Left colon (tissue), 2 donors: ENCODE measurements at places on chromosomes 16 and 17. TPM values are rescaled to one million over a fixed set of nuclear protein-coding genes. Genes with fewer than 3 reads are reported as not detected.
A peak's percentile ranks its signal among the peaks of the same experiment; 100 is the strongest.

- DNase-seq, result peak; percentile 38
These were observed 153.8 kb downstream of the SNX11 start for GRCh38 chr17:48261297-48261880.

DNA sequence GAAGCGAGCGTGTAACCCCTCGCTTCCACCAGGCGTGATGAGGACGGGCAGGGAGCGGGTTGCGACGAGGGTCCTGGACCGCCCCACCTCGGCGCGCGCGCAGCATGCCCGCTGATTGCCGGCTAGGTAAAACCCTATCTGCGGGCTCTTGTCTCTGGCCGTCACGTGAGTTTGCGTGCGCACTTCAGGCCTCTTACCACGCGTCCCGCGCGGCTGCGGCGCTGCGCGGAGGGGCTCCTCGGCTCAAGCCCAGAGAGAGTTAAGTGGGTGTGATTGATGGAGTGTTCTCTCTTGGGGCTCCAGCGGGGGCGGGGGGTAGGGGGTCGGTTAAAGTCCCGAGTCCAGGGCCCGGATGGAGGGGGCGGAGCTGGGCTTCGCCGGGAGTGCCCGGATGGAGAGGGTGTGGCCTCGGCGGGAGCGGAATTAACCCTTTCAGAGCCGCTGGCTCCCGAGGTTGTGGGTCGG lies 7.9 kb downstream of the KDM6B start:
- DNase-seq, result peak; percentile 91

DNA sequence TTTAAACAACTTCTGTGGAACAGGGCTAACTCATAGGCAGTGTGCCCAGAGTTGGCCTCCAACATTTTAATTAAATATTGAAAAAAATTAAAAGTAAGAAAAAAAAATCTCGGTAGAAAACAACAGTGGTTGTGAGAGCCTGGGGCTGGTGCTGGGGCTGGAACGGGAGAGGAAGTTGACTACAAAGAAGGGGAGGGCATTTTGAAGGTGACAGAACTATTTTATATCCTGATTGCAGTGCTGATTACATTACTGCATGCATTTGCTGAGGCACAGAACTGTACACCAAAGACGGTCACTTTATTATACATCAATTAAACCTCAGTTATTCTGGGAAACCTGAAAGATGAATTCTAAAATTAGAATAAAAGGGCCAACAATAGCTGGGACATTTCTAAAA lies 142.5 kb downstream of the PARN start:
- no peak for DNase-seq

GRCh38 chr16:69563605-69564580 lies 1.9 kb upstream of the NFAT5 start:
- no peak for DNase-seq

DNA sequence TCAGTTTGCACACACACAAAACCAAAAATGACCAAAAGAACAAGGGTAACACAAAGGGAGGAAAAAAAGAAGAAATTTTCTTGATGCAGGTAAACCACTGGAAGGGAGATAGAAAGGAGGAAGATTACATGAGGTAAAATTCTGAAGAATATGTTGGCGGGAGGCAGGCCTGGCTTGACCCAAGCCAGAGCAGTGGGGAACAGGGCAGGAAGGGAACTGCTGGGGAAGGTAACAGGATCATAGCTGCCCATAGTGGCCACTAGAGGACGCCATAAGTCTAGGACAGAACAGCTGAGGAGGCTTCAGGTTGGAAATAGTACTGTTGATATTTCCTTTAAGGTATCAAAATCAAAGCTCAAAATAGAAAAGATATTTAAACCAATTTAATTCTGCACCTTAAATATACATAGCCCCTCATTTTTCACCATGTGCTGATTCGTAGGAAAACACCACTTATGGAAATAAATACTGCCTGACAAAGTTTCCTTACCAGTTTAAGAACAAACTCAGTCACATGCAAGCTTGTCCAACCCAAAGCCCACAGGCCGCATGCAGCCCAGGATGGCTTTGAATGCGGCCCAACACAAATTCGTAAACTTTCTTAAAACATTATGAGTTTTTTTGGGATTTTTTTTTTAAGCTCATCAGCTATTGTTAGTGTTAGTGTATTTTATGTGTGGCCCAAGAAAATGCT lies 15.5 kb downstream of the VPS35 start:
- peak; percentile 33 for DNase-seq

DNA sequence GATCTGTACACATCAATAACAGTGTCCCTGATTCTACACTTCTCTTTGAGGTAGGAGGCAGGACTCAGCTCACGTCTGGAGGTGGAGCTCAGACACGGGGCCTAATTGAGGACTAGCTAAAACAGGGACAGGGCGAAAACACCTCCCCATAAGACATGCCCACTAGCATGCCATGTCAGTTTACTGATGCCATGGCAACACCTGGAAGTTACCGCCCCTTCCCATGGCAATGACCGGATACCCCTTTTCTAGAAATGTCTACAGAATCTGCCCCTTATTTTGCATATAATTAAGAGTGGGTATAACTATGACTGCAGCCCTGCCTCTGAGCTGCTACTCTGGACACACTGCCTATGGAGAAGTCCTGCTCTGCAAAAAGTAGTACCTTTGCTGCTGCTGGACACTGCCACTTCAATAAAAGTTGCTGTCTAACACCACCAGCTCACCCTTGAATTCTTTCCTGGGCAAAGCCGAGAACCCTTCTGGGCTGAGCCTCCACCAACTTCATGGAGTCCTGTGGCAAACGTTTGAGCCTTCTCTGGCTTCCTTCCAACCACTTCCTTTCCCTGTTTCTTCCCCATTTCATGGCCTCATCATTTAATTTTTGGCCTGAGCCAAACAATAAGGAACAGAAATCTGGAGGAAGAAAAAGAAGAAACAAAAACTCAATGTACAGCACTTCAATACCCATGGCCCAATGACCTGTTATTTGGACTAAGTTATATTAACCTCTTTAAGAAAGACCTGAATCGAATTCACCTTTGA lies 21.0 kb downstream of the PHB1 start:
- no peak for DNase-seq

DNA sequence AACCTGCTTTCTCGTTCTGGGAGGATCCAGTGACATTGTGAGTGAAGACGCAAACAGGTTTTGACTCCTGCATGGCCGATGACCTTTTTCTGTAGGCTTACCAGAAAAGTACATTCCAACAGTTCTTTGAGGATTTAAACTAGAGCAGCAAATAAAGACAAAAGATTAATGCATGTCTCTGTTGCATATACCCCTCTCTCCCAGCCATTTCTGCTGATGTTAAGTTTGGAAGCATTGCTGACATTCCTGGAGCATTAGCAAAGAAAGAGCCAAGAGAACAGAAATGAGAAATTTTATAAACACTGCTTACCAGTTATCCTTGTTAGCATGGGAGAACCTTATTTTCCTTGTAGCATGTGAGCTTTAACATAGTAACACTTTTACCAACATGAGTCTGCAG lies 49.3 kb downstream of the SIAH1 start:
- no peak for DNase-seq

DNA sequence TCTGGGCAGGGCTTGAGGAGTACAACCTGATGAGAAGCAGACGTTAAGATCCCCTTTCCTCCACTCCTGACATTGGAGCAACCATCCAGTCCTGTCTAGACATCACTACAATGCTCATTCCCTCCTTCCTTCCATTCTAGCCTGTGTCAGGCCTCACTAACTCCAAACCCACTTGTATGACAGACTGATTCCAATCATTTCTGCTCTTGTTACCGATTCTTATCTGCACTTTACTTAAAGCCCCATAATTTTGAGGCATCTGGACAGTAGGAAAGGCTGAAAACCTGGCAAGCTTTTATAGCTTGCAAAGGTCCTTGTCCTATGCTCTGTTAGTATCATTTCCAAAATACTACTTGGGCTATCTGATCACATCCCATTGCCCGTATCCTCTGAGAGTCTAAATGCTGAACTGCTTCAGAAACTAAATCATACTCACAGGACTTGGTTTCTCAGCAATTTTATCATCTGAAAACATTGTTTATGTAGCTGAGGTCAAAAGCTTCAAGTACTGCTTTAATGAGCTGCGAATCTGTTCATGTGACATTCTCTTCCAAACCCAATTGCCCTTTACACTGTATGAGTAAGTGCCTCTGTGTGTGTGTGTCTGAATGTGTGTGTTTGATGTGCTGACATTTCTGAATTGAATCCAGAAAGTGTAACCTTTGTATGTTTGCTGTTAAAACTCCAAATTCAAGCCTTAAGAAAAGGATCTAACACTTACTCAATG lies 57.2 kb upstream of the CACNG3 start:
- DNase-seq, result no peak

DNA sequence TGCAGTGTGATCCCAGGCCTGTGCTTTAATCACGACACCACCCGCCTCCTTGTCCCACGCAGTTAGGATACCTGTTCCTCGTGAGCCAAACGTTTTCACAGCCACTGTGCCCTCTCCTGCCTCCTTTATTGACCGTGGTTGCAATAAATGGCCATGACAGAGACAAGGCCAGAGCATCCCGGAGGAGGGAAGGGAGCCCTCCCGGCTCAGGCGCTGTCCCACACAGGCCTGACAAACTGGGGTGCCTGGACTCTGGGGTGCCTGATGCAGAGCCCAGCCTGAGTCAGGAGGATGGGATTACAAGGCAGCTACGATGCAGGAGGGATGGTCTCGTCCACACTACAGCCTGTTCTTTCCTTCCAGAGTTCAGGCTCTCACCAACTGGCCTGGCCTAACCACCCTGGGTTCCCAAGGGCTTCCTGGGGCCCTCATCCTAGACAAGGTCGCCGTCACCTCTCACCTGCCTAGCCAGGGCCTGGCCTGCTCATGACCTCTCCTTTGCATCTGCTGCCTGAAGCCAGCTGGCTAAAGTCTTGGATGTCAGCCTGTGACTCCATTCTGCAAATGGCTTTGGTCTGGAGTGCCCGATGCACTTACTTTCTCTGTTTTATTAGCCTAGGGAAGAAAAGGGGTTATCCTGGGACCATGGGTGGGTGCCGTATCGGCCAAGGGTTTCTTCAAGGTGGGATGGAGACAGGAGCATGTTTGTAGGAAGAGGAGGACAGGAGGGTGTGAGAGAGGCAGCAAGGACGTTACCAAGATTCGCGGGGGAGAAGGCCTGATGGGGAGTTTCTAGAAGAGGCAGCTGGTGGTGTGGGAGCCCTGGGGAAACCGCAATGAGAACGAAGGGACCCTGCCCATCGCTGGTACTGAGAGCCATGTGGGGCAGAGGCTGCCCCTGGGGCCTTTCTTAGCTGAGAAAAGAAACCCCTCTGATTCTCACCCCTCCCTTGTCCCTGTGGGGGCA lies 234.3 kb upstream of the TNRC6C start:
- no peak for DNase-seq

DNA sequence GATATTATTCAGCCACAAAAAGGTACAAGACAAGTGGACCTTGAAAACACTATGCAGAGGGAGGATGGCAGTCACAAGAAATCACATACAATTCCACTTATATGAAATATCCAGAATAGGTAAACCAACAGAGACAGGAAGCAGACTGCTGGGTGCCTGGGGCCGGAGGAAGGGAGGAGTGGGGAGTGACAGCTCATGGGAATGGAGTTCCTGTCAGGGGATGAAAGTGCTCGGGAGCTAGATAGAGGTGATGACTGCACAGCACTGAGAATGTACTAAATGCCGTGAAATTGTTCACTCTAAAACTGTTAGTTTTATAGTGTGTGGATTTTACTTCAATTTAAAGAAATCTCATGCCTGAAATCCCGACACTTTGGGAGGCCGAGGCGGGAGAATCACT lies 74.2 kb upstream of the MED9 start:
- no peak for DNase-seq

DNA sequence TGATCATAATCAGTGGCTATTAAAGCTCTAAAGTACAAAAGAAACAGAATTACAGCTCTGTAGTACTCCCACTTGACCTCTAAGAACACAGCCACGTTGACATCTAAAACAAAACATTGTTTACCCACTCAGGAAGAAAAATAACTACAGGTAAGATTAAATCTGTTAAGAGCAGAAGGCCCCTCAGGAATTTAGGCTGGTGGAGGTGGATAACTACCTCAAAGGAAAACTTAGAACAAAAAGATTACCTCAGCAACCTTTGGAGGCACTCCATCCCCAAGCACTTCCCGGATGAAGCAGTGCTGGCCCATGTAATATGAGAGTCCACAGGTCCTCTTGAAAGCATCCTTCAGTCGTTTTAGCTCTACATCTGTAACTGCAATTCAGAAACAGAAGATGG lies 46.7 kb downstream of the USP32 start:
- DNase-seq, result no peak

CSH1 gene
- total RNA-seq, result not detected

SCRN2 gene
- total RNA-seq, result 53.7 TPM

SULT1A4 gene
- total RNA-seq, result 21.9 TPM

GNG13 gene
- total RNA-seq, result 0.53 TPM

CD300LB gene
- 0.12 TPM for total RNA-seq

CRHR1 gene
- not detected for total RNA-seq
